ENCODE measurements at places on chromosomes 7 and 10.

GRCh38 chr10:133143200-133143533 lies 16.9 kb upstream of the KNDC1 start:
- DNase-seq = no peak

- DNase-seq = peak; percentile 79
Observed at GRCh38 chr10:113854761-113855588, 514 bp downstream of the NHLRC2 start.

DNA sequence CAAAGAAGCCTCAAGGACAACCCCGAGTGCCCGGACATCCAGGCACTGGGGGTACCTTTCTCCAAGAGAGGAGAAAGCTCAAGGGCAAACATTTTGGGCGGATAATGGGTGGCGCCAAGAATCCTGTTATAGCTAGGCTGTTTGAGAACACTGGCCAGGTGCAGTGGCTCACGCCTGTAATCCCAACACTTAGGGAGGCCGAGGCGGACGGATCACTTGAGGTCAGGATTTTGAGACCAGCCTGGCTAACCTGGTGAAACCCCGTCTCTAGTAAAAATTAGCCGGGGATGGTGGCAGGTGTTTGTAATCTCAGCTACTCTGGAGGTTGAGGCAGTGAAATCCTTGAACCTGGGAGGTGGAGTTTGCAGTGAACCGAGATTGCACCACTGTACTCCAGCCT lies 25.2 kb upstream of the UNC5B start:
- no peak for DNase-seq

DNA sequence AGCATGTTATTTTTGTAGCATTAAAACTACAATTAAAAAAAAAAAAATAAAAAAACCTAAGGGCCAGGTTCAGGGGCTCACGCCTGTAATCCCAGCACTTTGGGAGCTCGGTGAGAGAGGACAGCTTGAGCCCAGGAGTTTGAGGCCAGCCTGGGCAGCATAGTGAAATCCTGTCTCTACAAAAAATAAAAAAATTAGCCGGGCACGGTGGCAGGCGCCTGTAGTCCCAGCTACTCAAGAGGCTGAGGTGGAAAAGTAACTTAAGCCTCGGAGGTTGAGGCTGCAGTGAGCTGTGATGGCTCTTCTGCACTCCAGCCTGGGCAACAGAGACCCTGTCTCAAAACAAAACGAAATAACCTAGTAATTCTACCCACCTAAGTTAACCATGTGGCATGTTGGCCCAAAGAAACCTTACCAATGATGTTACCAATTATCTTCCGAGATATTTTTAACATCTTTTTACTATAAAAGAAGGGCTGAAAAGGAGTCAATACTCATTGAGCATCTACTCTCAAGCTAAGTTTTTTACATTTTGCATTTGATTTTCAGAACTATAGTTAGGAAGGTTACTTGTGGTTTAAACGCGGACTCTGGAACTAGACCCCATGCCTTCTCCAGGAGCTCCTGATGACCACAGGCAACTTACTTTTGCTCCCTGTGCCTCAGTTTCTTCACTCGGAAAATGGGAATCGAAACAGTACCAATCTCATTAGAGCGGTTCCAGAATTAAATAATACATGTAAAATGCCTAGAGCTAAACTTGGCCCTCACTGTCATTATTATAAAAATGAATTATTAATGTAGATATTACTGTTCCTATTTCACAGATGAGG lies 1.4 kb downstream of the ITGB1 start:
- no peak for DNase-seq

DNA sequence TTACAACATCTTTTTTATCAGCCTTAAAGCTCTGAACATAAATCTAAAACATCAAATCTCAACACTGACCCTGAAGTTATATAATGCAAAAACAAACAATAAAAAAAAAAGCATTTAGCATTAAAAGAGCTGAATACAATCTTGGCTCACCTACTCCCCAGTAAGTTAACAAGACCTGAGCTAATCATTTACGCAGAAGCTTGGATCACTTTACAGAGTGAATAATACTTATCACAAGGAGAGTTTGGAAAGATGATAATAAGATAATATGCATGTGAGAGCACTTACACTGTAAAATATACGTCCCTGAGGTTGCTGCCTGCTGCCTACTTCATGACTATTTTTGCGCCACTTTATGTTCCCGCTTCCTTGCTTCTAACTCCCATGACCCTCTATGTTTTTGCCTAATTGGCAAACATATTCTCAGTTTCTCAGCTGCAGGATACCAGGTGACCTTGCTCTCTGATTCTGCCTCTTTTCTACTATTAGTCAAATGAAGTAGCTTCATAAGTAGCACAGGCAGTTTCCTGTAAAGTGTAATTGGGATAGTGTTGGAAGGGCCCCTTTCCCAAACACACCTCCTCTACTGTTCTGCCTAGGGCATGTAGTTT lies 333.6 kb downstream of the LRRTM3 start:
- DNase-seq = no peak

DNA sequence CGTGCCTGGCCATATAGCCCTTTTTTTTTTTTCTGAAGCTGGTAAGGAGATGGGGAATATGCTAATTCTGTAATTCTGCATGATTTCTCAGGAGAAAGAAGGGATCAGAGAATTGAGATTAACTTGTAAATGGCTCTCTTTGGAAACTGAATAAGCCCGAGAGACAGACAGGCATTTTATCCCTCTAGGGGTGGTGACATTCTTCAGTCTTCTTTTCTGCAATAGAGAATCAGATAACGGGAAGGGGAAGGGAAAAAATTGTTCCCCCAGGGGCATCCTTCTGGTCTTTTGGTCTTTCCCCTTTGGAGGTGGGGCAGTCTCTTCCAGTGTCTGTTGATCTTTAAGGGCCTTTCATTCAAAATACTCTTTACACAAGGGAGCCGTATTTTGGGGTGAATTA lies 34.2 kb downstream of the HK1 start:
- no peak for DNase-seq

GRCh38 chr7:12456506-12456905 lies 52.8 kb upstream of the VWDE start:
- no peak for DNase-seq

- DNase-seq = no peak
Observed at GRCh38 chr10:69814251-69814650, 12.5 kb downstream of the COL13A1 start.

DNA sequence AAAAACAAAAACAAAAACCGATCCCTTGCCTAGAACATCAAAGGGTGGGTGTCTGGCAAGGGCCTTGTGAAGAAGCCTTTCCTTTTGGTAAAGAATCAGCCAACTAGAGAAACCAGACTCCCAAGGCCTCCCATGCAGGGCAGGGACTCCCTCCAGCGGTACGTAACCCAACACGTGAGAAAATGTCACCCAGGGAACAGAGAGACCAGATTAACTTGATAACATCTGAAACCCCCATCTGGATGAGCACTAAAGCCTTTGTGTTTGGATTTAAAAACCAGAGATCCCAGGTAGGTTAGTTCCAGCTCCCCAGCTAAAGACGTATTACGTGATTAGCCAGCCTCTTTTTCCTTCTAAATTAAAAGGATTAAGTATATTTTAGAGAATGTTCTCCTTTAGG lies 3.0 kb upstream of the HABP2 start:
- no peak for DNase-seq

GRCh38 chr7:31882187-31882586 lies 188.0 kb downstream of the PDE1C start:
- DNase-seq = peak; percentile 3

DNA sequence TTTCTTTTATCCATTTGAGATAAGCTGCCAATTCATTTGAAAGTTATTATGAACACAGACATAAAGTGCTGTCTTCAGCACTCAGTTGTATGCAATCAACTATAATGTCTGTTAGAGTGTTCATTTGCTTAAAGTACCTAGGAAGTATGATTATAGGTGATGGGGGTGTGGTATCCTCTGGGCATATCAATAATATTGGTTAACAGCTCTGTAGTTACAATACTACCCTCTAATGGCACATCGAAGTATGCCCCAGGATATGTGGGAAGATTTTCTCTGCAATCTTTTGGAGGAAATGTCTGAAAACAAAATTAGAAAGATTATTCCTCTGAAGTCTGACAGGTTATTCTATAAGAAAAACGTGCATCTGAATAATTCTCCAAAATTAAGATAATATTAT lies 429.7 kb downstream of the ARL4A start:
- no peak for DNase-seq

GRCh38 chr10:71666639-71667386 lies 52.8 kb downstream of the C10orf105 start:
- DNase-seq = no peak

GRCh38 chr10:56317603-56318002 lies 43.5 kb downstream of the ZWINT start:
- no peak for DNase-seq

DNA sequence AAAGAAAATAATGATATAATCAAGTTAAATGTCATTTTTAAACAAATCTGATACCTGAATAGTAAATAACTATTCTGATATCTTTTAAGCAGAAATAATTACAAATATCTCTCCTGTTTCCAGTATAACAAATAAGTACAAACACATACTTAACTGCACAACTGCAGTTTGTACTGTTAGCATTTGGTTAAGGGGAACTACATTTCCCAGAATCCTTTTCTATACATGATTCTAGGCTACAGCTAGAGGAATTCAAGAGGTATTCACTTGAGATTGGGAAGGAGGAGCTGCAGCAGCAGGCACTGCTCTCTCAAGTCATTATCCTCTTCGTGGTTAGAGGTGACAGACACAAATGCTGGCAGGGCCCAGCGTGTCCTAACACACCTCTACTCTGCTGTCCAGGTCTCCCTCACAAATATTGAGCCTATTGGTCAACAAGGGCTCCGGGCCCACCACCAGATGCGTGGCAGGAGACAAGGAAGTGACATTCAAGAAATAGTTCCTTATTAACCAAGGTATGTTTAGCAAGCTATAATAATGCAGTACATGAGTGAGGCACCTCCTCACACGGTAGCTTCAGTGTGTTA lies 255.1 kb upstream of the MKLN1 start:
- DNase-seq = no peak

DNA sequence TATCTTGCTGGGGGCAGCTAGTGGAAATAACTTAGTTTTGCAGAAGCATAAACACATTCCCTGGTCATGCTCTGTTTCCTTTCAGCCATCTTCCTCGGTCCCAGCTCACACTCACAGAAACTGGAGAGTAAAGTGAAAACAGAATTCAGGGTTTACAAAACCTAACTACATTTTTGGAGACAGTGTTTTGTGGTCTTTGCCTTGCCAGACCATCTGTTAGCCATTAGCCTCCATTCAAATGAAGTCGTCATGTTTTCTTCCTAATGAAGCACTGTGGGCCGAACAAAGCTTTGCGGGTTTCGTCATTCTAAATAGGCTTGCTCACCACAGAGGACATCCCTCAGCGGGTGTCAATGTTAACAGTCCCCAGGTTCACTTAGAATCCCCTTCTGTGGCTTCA lies 214.6 kb upstream of the TMEM72 start:
- DNase-seq = no peak

GRCh38 chr10:35165136-35165535 lies 38.5 kb downstream of the CREM start:
- DNase-seq = no peak

DNA sequence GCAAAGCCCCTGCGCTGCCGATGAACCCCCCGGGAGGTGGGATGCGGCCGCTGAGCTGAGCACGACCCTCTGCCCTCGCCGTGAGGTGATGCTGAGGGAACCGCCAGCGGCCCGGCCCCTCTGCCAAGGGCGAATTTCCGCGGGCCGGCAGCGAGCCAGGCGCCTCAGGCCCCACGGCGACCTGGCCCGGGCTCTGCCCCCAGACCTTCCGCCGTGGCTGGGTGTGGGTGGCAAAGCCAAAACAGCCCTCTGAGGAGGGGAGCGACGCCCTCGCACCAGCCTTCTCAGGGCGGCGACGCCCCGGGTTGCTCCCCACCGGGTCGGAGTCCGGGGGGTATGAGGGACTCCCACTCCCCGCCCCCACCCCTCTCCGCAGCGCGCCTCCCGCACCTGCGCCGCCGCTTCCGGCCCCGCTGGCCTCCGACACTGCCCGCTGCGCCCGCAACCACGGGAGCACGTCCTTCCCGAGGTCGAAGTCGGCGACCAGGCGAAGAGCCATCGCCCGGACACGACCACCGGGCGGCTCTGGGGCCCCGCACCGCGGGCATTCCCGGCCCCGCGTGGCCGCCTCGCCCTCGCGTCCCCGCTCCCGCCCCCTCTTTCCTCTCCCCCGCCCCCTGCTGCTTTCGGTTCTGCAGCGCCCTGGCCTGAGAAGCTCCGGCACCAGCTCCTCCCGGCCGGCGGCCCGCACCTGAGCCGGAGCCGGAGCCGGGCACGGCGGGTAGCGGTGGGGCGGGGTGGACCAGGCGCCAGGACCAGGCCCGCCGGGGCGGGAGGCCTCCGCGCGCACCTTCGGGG lies at the start of gene GSAP:
GSAP (minus strand) TSS at position 527 of the 798 bp plus-strand sequence; CDS start at position 499, 28 bp downstream.
- DNase-seq = no peak

DNA sequence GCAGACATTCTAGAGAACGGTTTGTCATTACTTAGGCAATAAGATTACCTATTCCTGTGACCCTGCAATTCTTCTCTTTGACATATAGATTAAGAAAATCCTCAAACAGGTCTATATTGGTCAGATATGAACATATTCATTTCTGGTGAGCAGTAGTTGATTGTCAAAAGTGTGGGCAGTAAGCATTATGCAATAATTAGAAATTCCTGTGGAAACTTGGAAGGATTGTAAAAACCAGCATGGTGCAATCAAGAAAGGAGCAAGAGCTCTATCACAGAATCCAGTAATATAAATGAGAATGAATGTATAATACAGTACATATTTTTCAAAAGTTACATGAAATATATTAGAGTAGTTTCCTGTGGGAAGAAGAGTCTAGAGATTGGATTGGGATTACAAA lies 406.5 kb downstream of the SUGCT start:
- no peak for DNase-seq

- DNase-seq = no peak
Observed at GRCh38 chr10:48900371-48900801, 39.3 kb downstream of the LRRC18 start.

DNA sequence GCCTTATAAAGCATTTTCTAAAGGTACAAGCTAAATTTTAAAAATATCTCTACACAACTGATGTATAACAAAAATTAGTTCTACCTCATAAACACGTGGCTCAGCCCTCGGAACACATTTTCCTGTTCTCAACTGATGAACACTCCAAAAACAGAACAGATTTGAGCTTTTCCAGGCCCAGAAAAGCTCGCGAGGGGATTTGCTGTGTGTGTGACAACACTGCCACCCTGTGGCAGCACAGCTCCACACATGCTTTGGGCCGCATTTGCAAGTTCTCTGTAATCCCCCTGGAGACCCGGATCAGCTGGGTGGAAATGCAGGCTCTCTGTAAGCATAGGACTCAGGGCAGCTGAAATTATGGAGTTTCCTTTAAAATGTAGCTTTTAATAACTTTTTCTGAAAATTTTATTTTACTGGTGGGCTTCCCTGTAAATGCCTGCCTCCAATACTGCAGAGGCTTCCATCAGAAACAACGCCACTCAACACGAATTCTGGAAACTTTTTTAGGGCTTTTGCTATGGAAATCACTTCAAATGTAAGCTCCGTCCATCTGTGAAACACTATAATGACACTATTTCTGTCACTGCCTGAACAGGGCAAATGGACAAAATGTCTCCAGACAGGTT lies 155.5 kb downstream of the COBL start:
- DNase-seq = peak; percentile 60

- DNase-seq = no peak
Observed at GRCh38 chr10:118970770-118971169, 58.7 kb upstream of the NANOS1 start.
